T47D (cell line): ENCODE measurements at places on chromosomes 7 and 10.

DNA sequence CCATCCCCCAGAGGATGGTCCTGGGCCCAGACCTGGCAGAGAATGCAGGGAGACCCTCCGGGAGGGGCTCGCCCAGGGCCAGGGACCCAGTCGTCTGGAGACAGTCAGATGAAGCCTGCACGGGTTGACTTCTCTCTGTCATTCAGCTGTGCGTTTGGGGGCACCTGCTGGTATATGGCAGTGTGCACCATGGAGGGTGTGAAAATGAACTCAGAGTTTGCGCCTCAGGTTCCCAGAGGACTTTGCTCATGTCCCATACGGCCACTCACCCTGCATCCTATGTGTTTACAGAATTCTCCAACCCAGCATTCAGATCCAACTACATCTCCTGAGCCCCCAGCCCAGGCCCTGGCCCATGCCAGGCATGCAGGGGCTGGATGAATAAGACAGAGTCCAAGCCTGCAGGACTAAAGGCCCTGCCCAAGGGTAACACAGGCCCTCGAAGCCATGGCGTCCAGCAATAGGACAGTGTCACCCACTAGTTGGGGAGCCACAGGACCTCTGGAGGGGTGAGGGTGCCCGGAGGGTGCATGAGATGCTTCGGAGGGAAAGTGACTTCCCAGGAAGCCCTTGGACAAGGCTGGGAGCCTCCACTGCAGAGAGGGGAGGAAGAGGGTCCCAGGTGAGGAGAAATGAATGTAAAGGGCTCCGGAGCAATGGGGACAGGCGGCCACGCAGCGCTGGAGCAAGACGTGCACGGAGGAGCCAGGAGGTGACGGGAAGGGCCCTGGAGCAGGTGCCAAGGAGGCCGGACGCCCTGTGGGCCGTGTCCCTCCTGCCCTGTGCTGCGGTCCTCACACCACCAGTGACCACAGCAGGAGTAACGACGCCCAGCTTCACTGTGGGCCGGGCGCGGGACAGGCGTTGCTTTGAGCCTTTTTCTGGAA, 36.3 kb downstream of the CALML3 start:
- no peak for DNase-seq

DNA sequence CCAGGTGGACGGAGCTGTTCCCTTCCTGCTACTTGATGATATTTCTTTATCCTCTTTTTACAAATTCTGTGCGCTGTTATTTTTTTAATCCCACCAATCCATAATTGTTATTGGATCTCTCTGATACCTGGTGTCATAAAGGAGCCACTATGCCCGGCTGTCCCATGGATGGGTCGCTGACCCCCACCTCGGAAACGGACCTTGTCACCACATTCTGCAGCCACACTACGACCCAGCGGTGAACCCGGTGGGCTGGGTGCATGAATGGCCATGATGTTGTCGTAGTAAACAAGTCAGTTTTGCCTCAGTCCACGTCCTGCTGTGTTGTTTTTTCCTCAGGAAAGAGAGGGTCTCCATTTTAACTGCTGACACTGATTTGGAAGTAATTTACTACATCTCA, 112.2 kb downstream of the PKD1L1 start:
- DNase-seq: no peak

GRCh38 chr7:107111196-107111595, 57.6 kb upstream of the HBP1 start:
- no peak for DNase-seq

DNA sequence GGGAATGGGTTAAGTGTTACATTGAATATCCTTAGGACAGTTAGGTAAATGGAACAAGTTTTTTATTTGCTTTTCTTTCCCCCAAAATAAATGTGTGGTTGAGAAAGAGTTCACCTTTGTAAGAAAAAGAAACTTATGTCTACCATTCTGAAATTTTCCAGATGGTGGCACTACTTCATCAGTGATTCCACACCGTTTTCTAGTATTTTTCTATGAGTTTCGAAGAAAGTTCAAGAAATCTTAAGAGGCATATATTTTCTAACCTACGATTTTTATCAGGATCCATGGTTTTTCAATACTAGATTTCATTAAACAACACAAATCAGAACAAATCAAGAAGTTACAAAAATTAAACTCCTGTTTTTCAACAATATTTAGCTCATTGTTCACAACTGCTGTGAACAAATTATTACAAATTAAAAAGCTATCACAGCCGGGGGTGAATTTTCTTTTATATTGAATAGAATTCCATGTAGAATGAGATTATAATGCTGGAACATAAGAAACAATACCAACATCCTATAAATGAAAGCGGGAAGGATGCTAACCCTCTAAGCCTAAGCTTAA, 163.1 kb upstream of the NPVF start:
- peak; percentile 48 for DNase-seq

DNA sequence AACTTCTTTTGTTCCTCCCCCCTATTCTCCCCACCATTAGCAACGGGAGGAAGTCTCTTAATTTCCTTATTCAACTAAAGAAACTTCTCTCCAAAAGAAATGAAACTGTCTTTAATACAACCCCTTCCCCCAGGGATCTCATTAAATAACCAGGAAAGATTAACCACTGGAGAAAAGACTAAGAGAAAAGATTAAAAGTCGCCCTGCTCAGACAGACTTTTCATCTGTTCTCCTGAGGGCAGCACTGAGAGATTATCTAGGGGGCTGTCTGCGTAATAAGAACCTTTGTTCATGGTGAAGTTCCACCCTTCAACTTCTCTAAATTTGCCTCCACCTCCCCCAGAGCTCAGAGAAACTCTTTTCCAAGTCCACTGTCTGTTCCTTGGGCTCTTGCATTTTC, 105.5 kb downstream of the HGF start:
- DNase-seq: no peak

- no peak for DNase-seq
These were observed 31.9 kb upstream of the CBLL1 start for GRCh38 chr7:107712025-107712424.

- DNase-seq: no peak
These were observed 36.8 kb downstream of the OGDH start for GRCh38 chr7:44643206-44643605.

DNA sequence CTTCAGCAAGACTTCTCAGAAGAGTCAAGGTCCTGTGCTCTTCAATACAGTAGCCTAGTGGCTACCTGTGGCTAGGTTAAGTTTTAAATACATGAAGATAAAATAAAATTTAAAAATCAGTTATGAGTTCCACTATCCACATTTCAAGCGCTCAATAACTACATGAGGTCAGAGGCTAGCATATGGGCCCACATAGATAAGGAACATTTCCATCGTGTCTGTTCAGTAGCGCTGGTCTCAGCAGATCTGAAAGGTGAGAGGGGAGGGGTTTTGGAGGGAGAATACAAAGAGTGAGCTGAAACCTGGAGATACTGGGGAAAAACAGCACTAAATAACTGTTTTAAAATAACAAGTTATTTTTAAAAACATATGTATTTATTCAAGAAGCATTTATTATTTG, 219.0 kb downstream of the TRIL start:
- no peak for DNase-seq

DNA sequence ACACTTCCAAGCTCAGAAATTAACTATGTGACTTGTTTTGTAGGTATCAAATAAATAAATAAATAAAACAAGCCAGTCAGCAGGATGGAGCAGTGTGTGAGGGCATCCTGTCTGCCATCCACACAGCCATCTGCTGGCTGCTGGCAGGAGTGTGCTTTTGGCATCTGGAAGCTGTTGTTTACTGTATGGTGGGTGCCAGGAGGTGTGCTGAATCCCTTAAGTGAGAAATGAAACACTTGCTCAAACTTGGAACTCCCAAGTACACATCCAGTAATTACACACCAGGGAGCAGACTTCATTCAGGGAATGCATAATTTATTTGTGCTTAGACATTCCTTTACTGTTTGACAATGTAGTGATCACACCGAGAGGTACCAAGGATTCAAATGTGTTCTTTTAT, 16.9 kb upstream of the TAX1BP1 start:
- DNase-seq: peak; percentile 65

- DNase-seq: peak; percentile 61
These were observed 375.9 kb downstream of the BMPER start for GRCh38 chr7:34281260-34281659.

DNA sequence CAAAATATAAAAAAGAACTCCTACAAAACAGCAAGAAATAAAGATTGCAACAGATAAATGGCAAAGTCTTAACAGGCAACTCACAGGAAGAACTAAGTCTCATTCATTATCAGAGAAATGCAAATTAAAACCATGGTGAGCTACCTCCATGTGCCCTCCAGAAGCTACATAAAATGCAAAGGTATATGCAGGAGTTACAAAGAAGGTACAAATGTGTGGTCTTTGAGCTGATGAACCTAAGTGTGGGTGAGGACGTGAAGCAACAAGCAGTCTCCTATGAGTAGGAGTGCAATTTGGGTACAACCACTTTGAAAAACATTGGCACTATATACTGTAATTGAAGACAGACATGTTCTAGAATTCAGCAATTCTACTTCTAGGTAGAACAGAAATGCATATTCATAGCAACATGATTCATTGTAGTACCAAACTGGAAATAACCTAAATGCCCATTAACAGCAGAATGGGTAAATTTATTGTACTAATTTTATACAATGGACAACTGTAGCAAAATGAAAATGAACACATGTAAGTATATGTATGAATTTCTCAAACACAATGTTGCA, 61.6 kb upstream of the KCNMA1 start:
- no peak for DNase-seq

- DNase-seq: peak; percentile 74
These were observed 33.4 kb downstream of the ZC3HAV1 start for GRCh38 chr7:139075871-139076686.

- peak; percentile 37 for DNase-seq
These were observed 74.3 kb upstream of the GNAI1 start for GRCh38 chr7:80060218-80060806.

DNA sequence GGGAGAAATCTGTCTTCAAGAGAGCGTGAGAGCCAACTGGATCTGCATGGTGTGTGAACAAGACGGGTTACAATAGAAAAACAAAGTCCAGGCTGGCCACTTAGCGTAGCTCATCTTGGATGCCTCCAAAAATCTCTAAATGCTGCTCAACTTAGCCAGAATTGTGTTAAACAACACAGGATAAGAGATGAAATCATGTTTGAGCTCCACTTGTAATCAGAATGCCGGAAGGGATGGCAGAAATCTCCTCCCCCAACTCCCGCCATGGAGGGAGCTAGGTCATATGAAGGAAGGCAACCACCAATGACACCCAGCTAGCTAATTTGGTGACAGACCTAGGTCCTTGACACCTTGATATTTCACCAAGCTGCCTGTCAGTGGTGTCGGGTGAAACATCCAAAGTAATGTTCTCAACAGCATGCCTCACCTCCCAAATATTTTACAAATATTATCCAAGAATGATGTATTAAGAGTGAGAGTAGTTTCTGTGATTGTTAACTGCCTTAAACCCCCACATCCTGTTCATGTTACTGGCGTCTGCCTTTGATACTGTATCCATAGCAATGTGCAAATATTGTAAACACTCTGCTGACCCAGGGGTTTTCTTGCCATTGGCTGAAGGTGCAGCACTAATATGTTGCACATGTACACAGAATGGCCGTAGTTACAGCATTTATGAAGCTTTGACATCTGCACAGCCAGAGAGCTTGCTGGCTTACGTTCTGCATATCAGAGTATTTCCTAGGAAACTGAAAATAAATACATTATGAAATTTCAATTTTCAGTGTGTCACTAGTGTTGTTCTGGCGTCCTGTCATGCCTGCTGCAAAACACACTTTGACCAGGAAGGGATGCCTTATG, 25.8 kb downstream of the TMEM254 start:
- no peak for DNase-seq

DNA sequence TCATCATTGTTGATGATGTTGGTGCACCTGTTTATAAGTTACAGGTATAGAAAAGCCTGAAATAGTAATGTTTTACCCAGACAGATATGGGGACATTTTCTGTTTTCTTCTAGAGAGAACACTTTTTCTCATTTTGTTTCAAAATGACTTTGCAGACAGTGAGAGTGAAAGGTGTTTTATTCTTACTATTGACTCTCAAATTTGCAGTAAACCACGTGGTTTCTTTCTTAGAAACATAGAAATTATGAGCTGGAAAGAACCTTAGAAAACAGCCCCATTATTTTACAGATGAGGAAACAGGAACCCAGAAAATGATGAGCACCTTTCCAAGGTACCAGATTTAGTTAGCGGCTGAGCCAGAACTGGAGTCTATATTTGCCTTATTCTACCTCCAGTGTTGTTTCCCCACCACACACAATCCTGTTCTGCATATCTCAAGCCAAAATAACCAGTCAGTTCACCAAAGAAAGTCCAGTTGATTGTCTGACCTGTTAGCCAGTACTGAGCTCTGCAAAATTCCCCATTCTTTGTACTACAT, 138.9 kb upstream of the AHR start:
- DNase-seq: no peak

- no peak for DNase-seq
These were observed 14.1 kb downstream of the EPHB6 start for GRCh38 chr7:142868986-142869415.

GRCh38 chr10:99927721-99928280, 81.9 kb downstream of the DNMBP start:
- DNase-seq: no peak

- DNase-seq: no peak
These were observed 62.1 kb downstream of the TPST1 start for GRCh38 chr7:66267249-66267648.

- peak; percentile 64 for DNase-seq
These were observed 16.0 kb downstream of the MYOZ1 start for GRCh38 chr10:73625004-73625883.

GRCh38 chr10:10831085-10831484, 186.6 kb upstream of the CELF2 start:
- DNase-seq: no peak

DNA sequence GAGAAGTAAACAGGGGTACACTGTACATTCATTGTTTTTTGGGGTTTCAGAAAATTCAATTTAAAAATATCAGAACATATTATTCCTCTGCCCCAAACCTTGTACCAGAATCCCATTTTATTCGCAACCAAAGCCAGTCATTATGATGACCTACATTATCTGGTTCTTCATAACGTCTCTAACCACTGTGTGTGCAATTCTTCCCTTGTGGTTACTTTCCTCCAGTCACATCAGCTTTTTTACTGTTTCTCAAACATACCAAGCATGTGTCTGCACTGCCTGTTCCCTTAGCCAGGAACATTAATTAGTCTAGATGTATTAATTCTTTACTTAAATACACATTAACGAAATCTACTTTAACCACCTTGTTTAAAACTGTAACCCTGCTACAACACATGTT, 64.8 kb downstream of the THSD7A start:
- DNase-seq: no peak

DNA sequence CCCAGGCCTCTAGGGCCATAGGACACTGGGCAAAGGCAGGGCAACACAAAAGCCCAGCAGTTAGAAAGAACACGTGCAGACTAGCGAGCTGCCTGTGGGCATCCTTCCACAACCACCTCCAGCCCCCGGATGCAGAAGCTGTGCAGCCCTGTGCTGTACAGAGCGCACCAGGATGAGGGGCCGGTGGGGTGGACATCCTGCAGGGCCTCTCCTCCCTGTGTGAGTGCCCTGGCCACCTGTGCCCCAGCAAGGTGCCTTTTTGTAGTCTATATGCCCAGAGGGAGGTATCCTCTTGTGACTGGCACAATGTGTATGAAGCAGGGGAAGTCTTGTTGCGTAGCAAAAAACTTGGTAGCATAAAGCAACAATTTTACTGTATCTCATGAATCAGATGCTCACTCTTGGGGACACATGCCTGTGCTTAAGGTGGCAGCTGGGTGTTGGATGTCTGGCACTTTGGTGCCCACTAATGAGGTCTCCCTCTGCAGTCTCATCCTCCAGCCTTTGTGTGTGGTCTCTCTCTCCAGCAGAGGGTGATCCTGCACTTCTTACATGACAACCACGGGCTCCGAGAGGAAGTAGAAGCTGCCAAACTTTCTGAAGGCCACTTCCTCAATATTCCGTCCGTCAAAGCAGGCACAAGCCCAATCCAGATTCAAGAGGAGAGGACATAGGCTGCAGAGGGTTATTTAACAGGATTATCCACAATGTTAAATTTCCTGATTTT, 8.7 kb downstream of the NCAPG2 start:
- peak; percentile 85 for DNase-seq
